GOT3 (cell line): ENCODE measurements at places on chromosomes 4 and X.

DNA sequence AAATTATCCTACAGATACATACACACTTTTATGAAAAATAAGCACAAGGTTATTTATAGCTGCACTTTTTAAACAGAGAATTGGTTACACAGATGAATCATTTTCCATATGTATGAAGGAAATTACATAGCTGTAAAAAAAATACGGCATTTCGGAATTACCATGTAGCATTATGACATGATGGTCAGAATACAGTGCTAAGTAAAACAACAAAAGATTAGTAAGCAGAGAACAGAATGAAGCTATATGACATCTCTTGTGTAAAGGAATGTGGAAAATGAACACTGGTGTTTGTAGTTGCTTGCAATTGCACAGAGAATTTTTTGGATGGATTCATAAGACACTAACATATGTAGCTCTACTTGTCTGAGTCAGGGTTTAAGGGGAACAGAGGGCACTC is 1222.0 kb upstream of the PRKX start:
- no peak for DNase-seq

DNA sequence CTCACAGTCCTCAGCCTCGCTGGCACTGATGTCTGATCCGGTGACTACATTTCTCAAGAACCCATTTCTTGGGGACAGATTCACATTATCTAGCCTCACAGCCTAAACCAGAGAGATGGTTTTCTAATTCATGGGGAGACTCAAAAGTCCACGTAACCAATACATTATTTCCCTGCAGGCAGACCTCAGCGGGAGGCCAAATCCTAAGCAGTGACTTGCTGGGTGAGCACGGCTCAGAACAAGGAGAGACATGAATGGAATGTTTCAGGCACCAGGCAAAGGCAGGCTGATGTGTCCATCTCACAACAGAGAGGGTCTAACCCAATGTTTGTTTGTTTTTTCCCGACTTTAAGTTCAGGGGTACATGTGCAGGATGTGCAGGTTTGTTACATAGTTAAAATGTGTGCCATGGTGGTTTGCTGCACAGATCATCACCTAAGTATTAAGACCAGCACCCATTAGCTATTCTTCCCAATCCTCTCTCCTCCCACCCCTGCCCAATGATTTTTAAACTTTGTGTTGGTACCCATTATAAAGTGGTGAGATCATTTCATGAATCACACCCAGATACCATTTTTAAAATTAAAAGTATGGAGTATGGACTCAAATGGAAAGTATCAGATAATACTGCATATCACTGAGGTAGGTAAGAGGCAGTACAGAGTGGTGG is 53.3 kb downstream of the SCD5 start:
- DNase-seq: no peak

DNA sequence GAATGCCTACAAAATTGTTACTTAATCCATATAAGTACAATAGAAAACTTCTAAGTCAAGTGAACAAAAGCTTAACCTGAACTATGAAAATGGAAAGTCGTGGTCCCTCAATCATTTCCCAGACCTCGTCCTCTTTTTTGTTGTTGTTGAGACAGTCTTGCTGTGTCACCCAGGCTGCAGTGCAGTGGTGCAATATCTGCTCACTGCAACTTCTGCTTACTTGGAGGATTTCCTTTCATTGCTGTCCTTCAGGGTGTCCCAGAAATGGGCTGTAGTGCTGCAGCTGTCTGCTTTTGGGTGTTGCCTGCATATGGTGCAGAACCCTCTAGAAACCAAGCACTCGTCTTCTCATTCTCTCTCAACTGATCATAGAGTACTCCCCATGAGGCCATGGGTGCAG is 75.0 kb upstream of the IL2 start:
- DNase-seq: no peak

DNA sequence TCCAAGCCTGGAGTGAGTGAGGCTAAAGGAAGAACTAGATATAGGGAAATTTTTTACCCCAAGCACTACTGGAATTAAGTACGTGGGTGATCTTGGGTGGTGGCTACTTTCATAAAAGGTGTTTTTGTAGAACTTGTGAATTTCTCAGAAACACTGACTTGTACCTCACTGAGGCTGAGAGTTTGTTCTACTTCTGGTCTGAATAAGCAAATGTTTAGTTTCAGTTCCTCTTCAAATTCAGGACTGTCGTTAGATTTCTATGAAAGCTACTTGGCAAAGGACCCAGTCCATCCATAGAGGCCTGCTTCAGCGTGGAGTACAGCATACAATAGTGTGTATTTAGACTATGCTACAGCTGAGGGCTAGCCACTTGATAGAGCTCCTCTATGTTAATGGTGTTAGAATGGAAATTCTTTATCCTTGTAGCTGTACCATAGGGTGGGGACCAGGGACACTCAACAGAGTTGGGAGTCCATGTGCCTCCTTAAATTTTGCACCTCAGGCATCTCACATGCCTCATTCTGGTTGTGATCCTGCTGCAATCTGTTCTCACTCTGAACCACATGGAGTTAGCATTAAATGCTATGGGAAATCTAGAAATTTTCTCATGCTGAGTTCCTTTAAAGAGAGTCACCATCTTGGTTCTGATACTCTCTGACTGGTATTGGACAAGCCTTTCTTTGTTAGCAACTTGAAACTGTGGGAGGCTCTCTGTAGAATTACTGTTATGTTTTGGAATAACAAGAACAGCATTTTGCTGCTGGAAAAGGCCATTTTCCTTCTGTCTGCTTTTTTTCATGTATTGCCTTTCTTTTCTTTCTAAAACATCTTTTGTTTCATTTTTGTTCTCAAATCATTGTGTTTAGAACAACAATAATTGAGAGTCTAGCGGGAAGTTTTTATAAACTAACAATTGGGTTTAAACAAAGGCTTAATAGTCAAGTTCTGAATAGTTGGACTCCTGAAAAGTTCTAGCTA is 86.8 kb downstream of the PDGFRA start:
- DNase-seq: no peak

DNA sequence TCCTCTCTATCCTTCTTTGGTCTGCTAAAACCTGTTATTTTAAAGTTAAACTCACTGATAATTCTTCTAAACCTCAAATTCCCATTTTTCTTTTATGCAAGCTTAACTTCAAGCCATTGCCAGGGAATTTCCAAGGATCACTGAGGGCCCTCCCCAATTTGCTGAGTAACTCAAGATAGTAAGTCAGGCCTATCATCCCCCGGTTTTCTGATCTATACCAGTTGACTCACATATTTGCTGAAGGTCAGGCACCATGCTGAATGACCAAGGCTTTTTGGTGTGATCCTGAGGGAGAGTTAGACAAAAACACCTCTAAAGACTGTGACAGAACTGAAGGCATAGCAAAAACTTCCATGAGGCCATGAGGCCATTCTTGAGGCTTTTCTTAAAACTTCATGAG is 1301.9 kb downstream of the PCDH7 start:
- no peak for DNase-seq

GRCh38 chr4:6118201-6118600 is 82.1 kb downstream of the JAKMIP1 start:
- no peak for DNase-seq

GRCh38 chrX:72280321-72280845 is 3.3 kb upstream of the RPS4X start:
- DNase-seq: no peak

- DNase-seq: no peak
Measured at GRCh38 chr4:10526429-10527222, 69.4 kb upstream of the ZNF518B start.

DNA sequence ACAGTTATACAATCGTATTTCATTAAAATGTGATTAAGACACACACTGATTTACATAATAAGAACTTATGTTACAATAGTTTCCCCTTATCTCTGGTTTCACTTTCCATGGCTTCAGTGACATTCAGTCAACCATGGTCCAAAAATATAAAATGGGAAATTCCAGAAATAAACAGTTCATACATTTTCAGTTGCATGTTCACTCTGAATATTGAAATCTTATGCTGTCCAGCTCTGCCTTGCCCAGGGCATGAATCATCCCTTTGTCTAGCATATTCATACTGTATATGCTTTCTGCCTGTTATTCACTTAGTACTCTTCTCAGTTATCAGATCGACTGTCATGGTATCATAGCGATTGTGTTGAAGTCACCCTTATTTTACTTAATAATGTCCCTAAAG is 173.8 kb upstream of the DCAF12L2 start:
- DNase-seq: no peak

GRCh38 chrX:104330966-104331365 is 76.2 kb upstream of the ESX1 start:
- DNase-seq: no peak

DNA sequence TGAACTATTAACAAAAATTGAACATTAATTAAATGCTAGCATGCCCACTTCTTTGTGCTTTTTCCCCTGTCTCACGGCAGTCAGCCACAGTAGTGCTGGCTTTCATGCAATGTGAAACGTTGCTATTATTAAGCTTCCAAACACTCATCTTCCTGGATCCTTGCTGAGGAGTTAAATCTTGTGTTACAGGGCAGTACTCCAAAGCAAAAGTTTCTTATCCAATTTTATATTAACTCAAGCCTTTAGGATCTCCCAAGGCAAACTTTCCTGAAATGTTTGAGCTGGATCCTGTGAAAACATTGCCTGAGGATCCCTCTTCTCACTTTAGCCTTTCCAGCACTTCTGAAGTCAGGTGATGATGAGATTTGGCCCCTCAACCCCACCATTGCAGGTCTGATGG is 1454.8 kb downstream of the FSTL5 start:
- no peak for DNase-seq

DNA sequence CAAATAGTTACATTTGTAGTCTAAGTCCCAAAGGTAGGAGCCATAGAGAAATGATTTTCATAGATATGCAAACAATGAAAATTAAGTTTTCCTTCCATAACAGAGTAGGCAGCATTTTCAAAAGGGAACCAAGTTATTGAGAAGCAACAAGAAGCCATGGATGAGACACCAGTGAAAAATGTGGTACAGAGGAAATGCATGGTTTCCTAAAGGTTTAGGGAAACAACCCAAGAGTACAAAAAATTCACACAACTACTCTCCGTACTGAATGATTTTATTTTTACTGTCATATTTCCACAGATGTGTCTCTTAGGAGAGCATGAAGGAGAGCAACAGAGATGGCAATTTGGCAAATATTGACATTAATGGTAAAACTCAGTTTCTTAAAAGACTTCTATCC is 1408.9 kb upstream of the PCDH7 start:
- DNase-seq: no peak

DNA sequence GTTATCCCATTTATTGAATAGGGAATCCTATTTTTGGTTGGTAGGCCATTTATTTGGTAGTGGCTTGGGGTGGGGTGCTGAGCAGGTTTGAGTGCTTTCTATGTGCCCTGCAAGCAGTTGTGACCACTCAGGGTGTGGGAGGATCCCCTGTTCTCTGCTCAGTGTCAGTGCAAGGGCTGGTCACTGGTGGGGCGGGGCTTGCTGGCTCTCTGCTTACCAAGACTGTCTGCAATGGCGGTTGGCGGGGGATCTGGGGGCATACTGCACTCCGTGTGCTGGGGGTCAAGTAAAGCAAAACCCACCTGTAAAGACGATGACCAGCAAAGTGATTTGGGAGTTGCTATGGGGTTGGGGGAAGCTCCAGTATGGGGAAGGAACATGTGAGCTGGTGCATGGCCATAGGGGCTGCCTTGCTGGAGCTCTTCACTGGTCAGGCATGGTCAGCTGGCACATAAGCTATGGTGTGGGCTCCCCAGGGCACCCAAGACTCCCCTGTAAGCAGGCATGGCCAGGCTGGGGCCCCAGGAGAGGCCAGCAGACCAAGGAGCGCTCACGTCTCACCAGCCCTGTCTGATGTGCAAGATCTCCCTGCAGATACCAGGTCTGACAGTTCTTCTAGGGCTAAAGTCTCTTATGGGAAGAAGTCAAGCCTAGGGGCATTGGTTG is 83.0 kb upstream of the GRXCR1 start:
- no peak for DNase-seq
